ENCODE measurements at places on chromosomes 16 and 17. TPM values are rescaled to one million over a fixed set of nuclear protein-coding genes. Genes with fewer than 3 reads are reported as not detected.

- no peaks in the 10 kb centered on the region for H3K27me3 ChIP-seq
- peak; percentile 22 for DNase-seq
- no peaks in the 10 kb centered on the region for H3K4me1 ChIP-seq
- no peak overlapping the region for H3K4me3 ChIP-seq
- no peak overlapping the region for H3K27ac ChIP-seq
These were observed 553.2 kb downstream of the MAF start for GRCh38 chr16:79047337-79047736.

GRCh38 chr16:67598527-67598926 is 36.2 kb downstream of the CTCF start:
- peaks cover 23% of the 10 kb centered on the region for H3K4me1 ChIP-seq
- no peak overlapping the region for H3K4me3 ChIP-seq
- no peaks in the 10 kb centered on the region for H3K27me3 ChIP-seq
- DNase-seq, result no peak
- H3K36me3 ChIP-seq, result no peaks in the 10 kb centered on the region

DNA sequence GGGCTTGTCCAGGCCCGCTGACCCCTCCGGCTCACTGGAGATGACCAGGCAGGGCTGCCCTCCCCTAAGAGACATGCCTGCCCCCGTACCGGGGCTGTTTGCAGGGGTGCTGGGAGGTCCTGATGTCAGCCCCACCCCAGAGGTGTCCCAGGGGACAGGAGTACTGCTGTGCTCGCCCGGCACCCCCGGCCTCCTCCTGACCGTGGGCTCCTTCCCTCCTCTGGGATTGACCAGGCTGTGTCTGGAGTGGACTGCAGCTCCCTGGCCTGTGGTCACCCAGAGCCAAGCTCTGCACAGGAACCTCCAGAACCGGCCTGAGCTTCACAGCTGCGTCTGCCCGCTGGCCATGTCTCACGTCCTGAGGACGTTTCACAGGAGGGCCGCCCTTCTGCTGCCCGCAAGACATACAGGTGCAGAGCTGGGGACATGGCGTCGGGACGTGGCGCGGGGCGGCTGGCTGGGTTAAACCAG is 53.2 kb downstream of the LMF1 start:
- no peaks in the 10 kb centered on the region for H3K4me1 ChIP-seq
- H3K36me3 ChIP-seq, result no peaks in the 10 kb centered on the region
- H3K27me3 ChIP-seq, result no peaks in the 10 kb centered on the region
- DNase-seq, result no peak
- H3K27ac ChIP-seq, result no peak overlapping the region
- no peak overlapping the region for H3K4me3 ChIP-seq

DNA sequence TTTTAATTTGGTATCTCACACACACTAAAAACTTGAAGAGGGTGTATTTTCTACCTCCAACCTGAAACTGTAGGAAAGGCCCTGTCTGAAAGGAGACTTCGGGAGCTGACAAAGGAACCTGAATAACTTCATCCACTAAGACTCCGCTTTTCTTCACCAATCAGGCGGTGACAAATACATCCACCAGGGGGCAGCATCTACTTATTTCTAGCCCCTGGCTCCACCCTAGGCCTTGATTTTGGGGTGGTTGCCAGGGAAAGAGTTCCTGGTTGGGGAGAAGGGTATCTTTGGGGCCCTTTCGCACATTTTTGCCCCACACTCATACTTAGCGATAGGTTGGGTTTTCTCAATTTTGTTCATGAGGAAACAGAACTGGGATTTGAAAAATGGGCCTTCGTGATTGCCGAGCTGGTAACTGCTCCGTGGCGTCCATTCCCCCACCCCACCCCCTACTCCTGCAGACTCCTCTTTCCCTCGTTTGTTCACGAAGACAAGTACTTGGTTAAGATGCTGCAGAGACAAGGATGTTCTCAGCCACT is 4.8 kb upstream of the ARL4D start:
- H3K4me1 ChIP-seq, result peaks cover 9% of the 10 kb centered on the region
- H3K36me3 ChIP-seq, result peaks cover 15% of the 10 kb centered on the region
- no peak overlapping the region for H3K27ac ChIP-seq
- peak; percentile 96 for DNase-seq
- H3K27me3 ChIP-seq, result no peaks in the 10 kb centered on the region
- H3K4me3 ChIP-seq, result no peak overlapping the region

DNA sequence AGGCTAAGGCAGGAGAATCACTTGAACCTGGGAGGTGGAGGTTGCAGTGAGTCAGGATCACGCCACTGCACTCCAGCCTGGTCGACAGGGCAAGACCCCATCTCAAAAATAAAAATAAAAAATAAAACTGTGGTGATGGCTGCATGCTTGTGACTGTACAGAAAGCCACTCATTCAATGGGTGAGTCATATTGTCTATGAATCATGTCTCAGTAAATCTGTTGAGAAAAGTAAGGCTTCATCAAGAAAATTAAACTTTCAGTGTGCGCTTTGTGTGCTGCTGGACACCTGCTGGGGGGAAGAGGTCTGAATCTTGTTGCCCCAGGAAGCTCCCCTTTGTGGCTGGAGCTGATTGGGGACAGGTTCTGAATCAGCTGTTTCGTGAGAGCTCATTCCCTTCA is 11.3 kb downstream of the NUBP1 start:
- H3K4me3 ChIP-seq, result no peak overlapping the region
- peaks cover 25% of the 10 kb centered on the region for H3K36me3 ChIP-seq
- H3K27ac ChIP-seq, result no peak overlapping the region
- no peak for DNase-seq
- H3K4me1 ChIP-seq, result peaks cover 7% of the 10 kb centered on the region

DNA sequence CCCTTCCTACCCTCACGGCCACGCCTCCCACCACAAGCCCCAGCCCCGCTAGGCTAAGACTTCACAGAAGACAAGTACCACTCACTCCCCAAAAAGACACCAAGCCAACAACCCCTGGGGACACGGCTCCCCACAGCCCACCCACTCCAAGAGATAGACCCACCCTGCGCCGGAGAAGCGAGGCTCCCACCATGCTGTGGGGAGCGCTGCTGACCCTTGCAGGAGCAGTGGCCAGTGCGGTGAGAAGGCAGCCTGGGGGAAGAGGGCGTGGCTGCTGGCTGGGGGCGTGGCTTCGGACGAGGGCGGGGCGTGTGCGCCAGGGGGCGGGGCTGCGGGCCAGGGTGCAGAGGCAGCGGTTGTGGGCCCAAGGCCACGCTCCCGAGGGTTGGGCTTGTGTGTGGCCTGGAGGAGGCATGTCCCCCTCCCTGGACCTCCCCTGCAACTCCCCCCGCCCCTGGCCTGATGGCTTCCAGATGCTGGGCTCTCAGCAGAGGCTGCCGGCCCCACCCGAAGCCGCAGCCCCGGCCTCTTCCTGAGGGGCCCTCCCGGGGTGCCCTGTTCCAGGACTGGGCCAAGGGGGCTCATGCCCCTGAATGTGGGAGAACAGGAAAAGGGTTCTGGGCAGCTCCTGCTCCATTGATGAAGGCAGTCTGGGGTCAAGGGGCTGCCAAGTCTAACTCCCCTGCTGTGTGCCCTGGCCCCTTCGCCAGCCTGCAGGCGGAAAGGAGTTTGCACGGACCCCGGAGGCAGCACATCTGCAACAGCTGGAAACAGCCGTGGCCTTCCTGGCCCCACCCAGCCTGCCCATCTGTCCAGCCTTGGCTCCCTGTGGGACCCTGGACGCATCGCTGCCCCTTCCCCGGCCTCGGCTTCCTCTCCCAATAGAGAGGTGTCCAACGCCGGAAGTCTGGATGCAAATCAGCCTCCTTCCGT is 9.1 kb downstream of the TFAP4 start:
- no peak overlapping the region for H3K27ac ChIP-seq
- DNase-seq, result no peak
- H3K4me3 ChIP-seq, result no peak overlapping the region
- no peaks in the 10 kb centered on the region for H3K27me3 ChIP-seq

DNA sequence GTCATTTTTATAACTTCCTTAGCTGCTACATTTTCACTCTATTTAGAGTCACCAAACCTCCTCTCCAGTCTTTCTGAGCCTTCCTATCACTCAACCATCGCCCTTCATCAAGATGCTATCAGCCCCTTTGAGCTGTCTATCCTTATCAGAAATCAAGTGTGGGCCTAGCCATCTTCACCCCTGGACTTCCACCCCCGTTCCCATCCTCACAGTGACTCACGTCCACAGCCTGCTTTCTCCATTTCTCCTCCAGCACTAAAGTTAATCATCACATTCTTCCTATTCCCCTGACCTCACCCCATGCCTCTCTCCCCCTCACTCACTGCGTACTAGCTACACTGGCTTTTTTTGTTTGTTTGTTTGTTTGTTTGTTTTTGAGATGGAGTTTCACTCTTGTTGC is 2.4 kb upstream of the TEKT3 start:
- no peak for DNase-seq
- no peak overlapping the region for H3K4me3 ChIP-seq
- H3K36me3 ChIP-seq, result peaks cover 7% of the 10 kb centered on the region
- peaks cover 8% of the 10 kb centered on the region for H3K4me1 ChIP-seq
- no peak overlapping the region for H3K27ac ChIP-seq

- H3K27me3 ChIP-seq, result no peaks in the 10 kb centered on the region
- H3K4me3 ChIP-seq, result no peak overlapping the region
- peaks cover 28% of the 10 kb centered on the region for H3K4me1 ChIP-seq
- no peak overlapping the region for H3K27ac ChIP-seq
These were observed 60.5 kb downstream of the ADCY9 start for GRCh38 chr16:4055748-4056147.

GRCh38 chr16:89311636-89312035 is 94.1 kb downstream of the ZNF778 start:
- no peaks in the 10 kb centered on the region for H3K27me3 ChIP-seq
- DNase-seq, result no peak
- no peak overlapping the region for H3K4me3 ChIP-seq
- peak overlapping the region; percentile 20 for H3K27ac ChIP-seq
- peaks cover 80% of the 10 kb centered on the region for H3K36me3 ChIP-seq
- H3K4me1 ChIP-seq, result peaks cover 30% of the 10 kb centered on the region

DNA sequence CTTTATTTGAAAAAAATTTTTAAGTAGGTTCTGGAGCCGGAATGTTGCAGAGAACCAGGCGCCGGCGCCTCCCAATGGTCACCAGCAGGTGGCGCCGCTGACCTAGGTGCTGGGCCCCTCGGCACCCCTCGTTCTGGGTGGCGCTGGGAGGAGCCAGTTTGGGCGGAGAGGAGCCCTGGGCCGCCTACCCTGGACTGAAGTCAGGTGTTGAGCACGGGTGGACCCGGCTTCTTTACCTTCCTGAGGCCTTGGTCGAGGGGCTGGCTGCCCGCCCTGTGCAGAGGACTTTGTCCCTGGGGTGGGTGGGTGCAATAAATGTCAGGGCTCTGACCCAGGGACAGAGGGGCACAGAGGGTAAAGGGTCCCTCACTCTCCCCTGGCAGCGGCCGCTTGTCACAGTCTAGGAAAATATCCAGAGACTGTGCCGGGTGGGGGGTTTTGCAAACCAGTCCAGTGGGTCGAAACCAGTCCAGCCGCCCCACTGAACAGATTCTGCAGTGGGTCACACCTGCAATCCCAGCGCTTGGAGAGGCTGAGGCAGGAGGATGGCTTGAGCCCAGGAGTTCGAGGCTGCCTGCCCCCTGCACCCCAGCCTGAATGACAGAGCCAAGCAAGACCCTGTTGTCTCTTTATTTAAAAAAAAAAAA is 30.1 kb upstream of the TNFRSF13B start:
- H3K36me3 ChIP-seq, result no peaks in the 10 kb centered on the region
- H3K27me3 ChIP-seq, result no peaks in the 10 kb centered on the region
- DNase-seq, result peak; percentile 83

GRCh38 chr17:1170739-1171138 is 9.0 kb downstream of the ABR start:
- H3K27ac ChIP-seq, result no peak overlapping the region
- no peaks in the 10 kb centered on the region for H3K4me1 ChIP-seq
- H3K36me3 ChIP-seq, result peaks cover 6% of the 10 kb centered on the region
- no peak overlapping the region for H3K4me3 ChIP-seq

DNA sequence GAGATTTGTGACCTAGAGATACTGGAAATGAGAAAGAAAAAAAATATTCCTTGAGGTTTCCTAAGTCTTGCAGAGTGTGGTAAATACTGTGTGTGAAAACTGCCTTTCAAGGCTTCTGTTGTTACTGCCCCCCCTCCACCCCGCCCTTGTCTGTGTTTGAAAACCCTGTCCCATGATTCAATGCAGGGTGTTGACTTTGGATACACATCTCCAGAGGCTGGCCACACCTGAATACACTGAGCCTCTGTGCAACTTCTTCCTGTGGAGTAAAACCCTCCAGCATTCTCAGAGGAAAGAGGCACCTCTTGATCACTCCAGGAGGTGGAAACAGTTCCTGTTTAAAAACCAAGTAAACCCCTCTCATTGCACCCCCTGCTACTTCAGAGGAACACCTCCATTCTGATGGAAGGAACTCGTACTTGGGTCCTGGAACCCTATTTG is 123.0 kb upstream of the CACNG5 start:
- H3K27ac ChIP-seq, result no peak overlapping the region
- H3K27me3 ChIP-seq, result no peaks in the 10 kb centered on the region

DNA sequence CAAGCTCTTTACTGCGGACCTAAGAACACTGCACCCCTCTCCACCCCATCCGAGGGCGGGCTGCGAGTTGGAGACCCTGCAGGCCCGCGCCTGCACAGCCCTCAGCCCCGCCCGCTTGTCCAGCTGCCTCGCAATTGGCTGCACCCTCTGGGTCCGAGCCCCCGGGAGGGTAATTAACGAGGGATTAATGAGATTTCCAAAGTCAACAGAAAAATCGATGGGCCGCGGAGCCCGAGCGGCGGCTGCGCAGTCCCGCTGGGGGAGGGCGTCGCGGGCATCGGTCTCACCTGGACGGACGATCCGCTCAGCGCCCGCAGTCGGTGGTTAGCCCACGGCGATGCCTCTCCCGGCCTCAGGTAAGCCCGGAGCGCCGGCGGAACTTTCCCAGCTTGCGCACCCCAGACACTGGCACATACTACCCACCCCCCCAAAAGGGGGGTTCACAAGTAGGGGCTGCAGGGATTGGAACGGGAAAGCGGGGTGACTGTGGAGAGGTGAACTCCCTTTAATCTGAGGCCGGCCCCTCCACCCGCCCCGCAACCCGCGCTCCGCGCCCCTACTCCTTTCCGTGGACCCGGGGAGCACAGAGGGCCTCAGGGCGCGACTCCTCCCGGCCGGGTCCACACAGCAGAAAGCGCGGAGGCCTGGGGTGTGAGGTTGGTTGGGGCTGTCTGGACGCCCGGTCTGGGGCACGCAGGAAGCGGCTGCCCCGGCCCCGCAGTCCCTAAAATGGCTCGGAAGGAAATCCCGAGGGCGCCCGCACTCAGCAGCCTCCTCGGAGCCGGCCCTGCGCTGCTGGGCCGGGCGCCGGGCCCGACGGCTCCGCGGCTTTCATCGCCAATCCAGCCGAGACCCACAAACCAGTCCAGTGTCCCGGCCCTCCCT is at the start of gene OTOP3:
OTOP3 (plus strand) TSS at position 314 of the 885 bp plus-strand sequence; CDS start at position 338, 24 bp downstream.
- H3K4me1 ChIP-seq, result no peaks in the 10 kb centered on the region
- peak within 1 kb of the TSS; percentile 14 for H3K4me3 ChIP-seq
- no peaks in the 10 kb centered on the region for H3K36me3 ChIP-seq

DNA sequence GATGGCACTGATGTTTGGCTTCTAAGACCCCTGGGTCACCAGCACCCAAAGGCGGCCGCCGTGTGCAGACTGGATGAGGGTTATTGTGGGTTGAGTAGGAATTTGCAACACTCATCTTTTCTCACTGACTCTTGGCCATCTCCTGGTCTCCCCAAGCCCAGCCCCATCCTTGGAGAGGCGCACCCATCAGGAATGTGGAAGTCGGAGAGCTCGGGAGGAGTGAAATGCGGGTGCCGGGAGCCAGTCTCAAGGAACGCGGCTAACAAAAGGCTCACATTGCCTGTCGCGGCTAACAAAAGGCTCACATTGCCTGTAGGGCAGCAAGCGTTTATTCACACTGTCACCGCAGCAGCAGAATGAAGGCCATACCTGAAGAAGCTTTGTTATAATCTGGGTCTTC is 248.6 kb downstream of the FOXL1 start:
- H3K27me3 ChIP-seq, result peaks cover 63% of the 10 kb centered on the region
- H3K4me1 ChIP-seq, result peaks cover 30% of the 10 kb centered on the region
- DNase-seq, result no peak
- H3K36me3 ChIP-seq, result no peaks in the 10 kb centered on the region
- H3K27ac ChIP-seq, result no peak overlapping the region
- no peak overlapping the region for H3K4me3 ChIP-seq

Gene CRHR1
- total RNA-seq, result not detected

Gene C16orf87
- 11.7 TPM for total RNA-seq

Gene FBXO39
- total RNA-seq, result 0.59 TPM

Gene C16orf86
- total RNA-seq, result 0.66 TPM

Measured in Calu3 (cell line).